Stromal cell of bone marrow (primary cell): ENCODE measurements at places on chromosomes 11 and 22.

DNA sequence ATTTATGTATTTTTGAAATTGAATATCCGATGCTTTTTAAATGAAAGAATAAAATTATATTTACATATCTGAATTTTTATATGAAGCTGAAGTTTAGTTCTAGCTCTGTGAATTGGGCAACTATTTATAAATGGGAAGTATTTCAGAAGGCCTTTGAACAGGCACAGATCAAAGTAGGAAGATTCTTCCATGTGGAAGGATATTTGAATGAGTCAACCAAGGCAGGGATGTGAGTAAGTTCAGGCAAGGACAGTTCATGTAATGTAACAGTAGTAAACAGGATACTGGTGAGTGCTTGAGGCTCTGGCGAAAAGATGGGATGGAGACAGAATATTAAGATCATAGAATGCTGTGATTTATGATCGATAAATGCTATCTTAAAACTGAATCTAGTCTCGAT, 417.8 kb upstream of the CCDC179 start:
- no peak for DNase-seq

- no peak for DNase-seq
Observed at GRCh38 chr22:38728871-38729796, 23.4 kb downstream of the GTPBP1 start.

DNA sequence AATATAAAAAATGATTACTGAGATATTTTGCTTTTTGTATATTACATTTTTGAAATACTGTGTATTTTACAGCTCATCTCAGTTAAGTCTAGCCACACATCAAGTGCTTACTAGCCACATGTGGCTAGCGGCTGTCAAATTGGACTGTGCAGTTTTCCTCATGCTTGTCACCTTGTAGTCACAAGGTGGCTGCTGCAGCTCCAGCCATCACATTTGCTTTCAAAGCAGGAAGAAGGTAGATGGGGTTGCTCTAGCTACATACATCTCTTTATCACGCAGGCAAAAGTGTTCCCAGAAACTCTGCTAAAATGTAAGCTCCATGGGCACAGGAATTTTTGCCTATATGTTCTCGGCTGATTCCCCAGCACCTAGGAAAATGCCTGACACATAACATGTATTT, 61.5 kb downstream of the MICAL2 start:
- DNase-seq = no peak

- no peak for DNase-seq
Observed at GRCh38 chr22:35170716-35171697, 86.3 kb upstream of the HMGXB4 start.

DNA sequence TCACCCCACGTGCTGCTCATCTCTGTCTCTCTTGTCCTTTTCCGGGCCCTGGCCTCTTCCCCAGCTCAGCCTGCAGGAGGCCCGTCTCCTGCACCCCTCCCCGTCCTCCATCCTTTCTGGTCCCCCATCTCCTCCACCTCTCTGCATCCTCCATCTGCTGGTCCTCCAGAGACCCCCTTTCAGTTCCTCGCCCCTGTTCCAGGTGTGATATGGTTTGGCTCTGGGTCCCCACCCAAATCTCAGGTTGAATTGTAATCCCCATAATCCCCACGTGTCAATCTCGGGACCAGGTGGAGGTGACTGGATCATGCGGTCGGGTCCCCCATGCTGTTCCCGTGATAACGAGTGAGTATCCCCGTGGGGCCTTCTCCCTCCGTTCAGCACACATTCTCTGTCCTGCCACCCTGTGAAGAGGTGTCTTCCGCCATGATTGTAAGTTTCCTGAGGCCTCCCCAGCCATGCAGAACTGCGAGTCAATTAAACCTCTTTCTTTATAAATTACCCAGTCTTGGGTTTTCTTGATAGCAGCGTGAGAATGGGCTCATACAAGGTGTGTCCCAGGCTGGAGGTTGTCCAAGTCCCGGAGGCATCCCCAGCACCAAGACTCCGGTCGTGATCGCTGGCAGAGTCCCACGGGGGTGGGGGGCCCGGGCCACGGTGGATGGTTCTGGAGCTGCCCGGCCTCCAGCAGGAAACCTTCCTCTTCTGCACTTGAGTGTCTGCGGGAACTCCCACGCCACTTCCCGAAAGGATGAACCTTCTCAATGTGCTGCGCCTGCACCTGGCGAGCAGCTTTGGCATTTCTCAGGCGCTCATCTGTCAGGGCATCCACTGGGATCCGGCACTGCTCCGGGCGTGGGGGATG, 29.0 kb upstream of the TOLLIP start:
- no peak for DNase-seq

DNA sequence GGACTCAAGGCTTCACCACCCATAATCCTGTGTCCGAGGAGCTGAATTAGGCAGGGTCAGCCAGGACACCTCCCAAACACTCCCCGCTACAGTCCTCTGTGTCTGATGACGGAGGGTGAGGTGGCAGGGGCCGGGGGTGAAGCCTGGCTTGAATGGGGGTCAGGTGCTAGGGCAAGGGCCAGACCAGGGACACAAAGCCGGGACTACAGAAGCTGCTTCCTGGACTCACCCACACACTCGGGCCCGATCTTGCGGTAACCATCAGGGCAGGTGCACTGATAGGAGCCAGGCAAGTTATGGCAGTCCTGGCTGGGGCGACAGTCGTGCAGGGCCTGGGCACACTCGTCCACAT, 2.3 kb downstream of the EFEMP2 start:
- no peak for DNase-seq

GRCh38 chr11:57461841-57462489, 1.6 kb downstream of the RTN4RL2 start:
- DNase-seq = no peak

GRCh38 chr11:76426660-76427059, 18.2 kb upstream of the EMSY start:
- no peak for DNase-seq

DNA sequence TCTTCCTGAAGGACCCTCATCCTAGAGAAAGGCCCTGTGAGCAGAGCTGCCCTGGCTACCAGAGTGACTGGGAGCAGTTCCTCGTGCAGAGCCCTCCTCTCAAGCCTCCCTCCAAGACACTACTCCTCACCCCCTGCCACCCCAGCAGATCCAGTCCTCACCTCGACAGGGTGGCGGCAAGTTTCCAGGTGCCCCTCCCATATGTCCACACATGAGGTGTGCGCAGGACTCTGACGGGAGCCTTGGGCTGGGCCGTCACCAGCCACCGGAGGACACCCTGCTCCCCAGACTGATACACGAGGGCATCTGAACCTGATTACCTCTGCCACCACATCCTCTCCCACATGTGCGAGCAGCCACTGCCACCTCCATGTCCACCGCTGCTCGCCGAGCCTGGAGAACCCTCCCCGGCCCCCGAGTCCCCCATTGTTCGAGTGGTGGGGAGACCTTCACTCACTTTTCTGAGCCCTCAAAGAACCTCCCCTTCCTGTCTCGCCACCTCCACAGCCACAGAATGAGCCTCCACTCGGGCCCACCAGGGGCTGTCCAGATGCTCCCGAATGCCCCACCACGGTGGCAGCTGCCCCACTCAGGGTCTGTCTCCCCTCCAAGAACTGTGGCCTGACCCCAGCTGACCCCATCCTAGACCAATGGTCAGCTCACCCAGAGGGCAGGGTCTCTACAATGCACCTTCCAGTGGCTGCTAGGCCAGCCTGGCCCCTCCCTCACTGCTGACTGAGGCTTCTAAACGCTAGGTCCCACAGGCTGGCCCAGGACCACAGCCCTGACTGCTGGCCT, 62.5 kb downstream of the DGCR2 start:
- no peak for DNase-seq

DNA sequence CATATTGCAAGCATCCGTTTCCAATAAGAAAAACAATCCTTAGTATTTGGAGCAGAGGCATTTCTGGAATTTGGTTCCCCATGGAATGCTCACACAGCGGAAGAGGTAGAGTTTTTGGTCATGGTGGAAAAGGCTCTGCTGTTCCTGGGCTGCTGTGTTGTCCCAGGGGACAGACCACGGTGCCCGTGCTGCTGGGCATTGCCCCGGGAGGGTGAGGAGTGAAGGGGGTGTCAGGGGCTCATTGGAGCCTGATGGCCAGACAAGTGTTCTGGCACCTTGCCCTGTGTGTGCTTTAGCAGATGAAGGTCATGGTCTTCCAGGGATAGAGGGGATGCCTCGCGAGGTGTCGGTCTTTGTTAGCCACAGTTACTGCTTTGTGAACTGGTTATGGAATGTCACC, 61.2 kb downstream of the MPPED1 start:
- DNase-seq = no peak

DNA sequence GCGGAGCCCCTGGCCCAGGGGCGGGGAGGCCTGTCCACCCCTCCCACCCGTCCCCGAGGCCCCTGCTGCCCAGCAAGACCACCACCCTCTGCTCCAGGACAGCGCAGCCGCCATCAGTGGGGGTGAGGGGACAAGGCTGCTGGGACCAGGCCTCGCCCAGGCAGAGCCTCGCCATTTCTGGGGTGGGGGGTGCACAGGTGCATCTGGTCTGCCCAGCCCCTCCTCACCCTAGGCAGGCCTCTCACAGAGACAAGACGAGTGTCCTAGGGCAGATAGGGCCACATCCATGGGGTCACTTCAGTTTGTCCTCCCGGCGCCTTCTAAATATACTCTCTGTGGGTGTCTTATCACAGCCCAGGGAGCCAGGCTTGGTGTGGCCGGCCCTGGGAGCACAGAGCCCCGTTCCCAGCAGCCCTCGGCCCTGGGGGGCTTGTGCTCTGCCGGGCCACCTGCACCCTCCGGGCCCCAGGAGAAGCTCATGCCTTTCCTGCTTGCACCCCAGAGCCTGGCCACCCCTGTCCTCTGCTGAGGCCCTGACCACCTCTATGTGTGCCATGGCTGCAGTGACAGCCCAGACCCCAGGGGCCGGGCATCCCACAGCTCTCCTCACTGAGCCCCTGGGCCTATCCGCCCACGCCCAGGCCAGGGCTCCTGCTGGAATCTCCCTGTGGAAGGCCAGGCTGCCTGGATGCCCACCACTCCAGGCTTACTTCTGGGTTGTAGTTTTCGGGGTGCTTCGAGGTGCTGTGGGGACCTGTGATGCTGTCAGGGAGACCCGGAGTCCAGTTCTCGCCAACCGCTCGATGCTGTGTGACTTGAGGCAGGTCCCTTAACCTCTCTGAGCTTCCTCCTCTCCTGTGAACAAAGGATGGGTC, 70.8 kb downstream of the KCNQ1 start:
- no peak for DNase-seq

DNA sequence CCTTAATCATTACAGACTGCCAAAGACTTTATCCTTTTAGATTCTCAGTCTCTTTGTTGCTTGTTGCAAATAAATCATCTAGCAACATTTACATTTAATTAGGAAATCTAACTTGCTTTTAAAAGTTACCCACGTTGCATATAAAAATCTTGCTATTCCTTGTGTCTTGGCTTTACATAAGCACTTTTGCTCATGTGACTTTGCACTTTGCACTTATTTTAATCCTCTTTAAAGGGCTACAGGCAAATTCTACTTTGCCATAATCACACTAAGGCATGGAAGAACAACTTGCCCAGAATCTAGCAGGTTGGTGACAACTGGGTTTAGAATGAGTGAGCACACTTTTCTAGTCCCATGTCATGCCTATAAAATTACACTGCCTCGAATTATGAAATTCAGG, 25.9 kb downstream of the PRRG4 start:
- no peak for DNase-seq

- no peak for DNase-seq
Observed at GRCh38 chr22:41368543-41369423, 13.0 kb upstream of the TEF start.

GRCh38 chr11:14773755-14774154, 118.3 kb downstream of the CYP2R1 start:
- no peak for DNase-seq

- DNase-seq = no peak
Observed at GRCh38 chr11:83687787-83688186, 401.6 kb upstream of the CCDC90B start.

- no peak for DNase-seq
Observed at GRCh38 chr11:57338142-57338541, at the start of gene P2RX3. Gene P2RX3 (plus strand): TSS chr11:57338352. CDS start chr11:57338551, 199 bp downstream.

GRCh38 chr22:45994491-45995404, 17.8 kb upstream of the WNT7B start:
- peak; percentile 31 for DNase-seq

- DNase-seq = peak; percentile 14
Observed at GRCh38 chr11:92556431-92556830, 331.8 kb downstream of the FAT3 start.

DNA sequence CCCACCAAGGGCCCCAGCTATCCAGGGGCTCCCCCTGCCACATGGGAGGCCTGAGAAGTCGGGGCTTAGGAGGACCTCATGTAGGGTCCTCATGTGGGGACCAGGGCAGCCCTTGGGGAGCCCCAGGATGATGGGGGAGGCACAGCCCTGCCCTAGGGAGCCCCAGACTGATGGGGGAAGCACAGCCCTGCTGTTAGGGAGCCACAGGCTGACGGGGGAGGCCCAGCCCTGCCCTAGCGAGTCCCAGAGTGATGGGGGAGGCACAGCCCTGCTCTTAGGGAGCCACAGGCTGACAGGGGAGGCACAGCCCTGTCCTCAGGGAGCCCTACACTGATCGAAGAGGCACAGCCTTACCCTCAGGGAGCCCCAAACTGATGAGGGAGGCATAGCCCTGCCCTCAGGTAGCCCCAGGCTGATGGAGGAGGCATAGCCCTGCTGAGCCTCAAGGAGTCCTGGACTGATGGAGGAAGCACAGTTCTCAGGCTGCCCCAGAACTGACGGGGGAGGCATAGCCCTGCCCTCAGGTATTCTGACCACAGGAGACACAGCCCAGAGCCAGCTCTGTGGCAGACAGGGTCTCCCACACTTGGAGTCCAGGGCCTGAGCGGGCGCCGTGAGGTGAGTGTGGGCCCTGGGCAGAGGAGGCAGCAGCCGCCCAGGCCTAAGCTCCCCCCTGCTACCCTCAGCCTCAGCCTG, 10.8 kb downstream of the PRR33 start:
- DNase-seq = no peak

GRCh38 chr11:123388640-123389039, 41.4 kb upstream of the GRAMD1B start:
- DNase-seq = no peak

GRCh38 chr11:117426297-117426685, 98.6 kb downstream of the CEP164 start:
- no peak for DNase-seq

DNA sequence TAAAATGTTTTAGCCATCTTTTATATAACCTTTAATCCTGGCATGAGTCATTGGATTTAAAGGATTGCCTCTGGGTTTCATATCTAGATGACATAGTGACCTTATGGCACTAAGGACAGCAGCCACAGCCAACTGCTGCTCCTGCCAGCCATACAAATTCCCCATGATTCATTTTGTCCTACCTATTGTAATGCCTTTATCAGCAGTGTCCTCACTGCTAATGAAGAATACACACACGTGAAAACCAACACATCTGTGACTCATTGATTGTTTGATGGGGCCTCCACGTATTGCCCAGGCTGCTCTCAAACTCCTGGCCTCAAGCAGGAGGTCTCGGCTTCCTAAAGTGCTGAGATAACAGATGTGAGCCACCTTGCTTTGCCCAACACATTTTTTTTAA, 1.8 kb downstream of the LDHAL6A start:
- DNase-seq = no peak
